ENCODE measurements at places on chromosomes 2 and 18.
A peak's percentile ranks its signal among the peaks of the same experiment; 100 is the strongest.

- no peak for DNase-seq
Observed at GRCh38 chr2:162188451-162188850, 36.4 kb upstream of the GCG start.

DNA sequence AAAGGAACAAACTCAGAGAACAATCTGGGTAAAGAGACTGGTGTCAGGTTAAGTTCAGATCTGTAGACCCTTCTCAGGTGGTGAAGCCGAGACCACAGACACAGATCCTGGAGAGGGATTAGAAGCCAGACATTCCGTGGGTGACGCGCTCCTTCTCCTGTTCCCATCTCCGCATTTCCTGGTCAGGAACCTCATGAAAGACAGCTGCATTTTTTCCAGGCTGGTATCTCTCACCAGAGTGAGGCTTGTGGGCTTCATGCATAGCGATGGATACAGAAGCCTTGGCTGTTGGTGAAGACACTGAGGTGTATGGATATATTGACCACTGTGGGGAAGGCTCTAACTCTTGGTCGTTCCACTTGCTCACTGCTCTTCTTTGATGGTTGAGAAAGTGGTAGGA is 152.6 kb downstream of the FAM210A start:
- DNase-seq: no peak

DNA sequence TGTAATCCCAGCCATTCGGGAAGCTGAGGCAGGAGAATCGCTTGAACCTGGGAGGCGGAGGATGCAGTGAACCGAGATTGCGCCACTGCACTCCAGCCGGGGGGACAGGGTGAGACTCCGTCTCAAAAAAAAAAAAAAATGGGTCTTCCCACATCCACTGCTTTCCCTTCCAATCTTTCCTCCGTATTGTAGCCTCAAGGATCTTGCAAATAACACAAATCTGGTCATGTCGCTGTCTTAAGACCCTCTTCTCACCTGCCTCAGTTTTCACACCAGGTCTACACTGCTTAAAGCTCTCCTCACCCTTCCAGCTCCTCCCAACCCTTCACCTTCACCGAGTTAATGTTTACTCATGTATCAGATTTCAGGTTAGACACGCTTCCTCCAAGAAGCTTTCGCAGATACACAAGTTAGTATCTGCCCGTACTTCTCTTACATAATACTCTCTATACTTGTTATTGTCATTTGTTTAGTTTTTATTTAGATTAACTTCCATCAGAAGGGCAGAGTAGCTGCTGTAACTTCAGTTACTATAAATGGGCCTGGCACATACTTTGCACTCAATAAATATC is 1.5 kb downstream of the IER3IP1 start:
- DNase-seq: no peak

GRCh38 chr18:44835703-44836102 is 155.0 kb downstream of the SETBP1 start:
- DNase-seq: no peak

- DNase-seq: peak; percentile 38
Observed at GRCh38 chr2:126496493-126496892, 159.5 kb upstream of the GYPC start.

DNA sequence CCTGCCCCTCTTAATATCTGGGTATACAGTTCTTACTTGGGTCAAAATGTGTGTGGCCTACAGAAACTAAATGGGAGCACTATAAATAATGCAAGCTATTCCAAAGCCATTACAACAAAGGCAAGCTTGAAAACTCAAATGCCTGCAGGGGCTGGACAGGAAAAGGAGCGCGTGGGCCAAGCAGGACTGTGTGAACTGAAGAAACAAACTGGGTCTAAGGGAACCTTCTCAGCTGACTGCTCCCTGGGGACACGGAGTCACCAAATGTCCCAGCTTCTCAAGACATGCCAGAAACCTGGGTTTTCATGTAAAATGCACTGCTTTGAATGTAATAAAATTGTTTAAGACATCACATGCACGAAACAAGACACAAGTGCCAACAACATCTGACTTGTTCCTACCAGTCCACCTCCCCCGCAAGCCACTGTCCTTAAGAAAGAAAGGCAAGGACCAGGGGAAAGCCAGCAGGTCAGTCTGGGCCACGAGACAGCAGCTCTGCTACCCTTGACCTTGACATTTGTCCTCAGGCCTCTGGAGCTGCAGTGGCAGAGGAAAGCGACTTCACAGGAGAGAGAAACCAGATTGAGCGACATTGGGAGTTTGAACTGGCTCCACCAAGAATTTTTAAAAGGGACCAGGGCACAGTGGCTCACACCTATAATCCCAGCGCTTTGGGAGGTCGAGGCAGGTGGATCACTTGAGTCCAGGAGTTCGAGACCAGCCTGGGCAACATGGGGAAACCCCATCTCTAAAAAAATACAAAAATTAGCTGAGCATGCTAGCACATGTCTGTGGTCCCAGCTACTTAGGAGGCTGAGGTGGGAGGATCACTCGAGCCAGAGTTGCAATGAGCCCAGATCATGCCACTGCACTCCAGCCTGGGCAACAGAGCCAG is 89.7 kb upstream of the SH3BP4 start:
- DNase-seq: no peak

DNA sequence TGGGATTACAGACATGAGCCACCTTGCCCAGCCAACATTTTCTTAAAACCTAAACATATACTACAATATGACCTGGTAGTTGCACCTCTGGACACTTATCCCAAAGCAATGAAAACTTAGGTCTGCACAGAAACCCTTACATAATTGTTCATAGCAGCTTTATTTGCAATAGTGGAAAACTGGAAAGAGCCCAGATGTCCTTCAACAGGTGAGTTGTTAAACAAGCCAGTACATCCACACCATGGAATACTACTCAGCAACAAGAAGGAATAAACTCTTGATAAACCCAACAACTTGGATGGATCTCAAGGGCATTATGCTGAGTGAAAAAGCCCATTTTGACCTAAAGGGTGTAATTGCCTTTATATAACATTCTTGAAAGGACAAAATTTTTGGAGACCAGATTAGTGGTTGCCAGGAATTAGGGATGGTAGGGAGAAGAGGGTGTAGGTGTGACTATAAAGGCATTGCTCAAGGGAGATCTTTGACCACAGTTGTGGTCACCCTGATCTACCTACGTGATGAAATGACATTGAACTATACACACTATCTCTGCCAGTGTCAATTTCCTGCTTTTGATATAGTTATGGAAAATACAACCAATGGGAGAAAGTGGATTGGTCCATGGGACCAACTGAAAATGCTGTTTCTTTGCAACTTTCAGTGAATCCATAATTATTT is 11.9 kb upstream of the AMMECR1L start:
- no peak for DNase-seq

GRCh38 chr2:210477496-210477895 is 937 bp upstream of the LANCL1 start:
- DNase-seq: peak; percentile 13

- DNase-seq: no peak
Observed at GRCh38 chr18:40769786-40770185, 1185.2 kb upstream of the PIK3C3 start.

GRCh38 chr2:230762317-230762896 is 49.8 kb downstream of the CAB39 start:
- DNase-seq: peak; percentile 43

DNA sequence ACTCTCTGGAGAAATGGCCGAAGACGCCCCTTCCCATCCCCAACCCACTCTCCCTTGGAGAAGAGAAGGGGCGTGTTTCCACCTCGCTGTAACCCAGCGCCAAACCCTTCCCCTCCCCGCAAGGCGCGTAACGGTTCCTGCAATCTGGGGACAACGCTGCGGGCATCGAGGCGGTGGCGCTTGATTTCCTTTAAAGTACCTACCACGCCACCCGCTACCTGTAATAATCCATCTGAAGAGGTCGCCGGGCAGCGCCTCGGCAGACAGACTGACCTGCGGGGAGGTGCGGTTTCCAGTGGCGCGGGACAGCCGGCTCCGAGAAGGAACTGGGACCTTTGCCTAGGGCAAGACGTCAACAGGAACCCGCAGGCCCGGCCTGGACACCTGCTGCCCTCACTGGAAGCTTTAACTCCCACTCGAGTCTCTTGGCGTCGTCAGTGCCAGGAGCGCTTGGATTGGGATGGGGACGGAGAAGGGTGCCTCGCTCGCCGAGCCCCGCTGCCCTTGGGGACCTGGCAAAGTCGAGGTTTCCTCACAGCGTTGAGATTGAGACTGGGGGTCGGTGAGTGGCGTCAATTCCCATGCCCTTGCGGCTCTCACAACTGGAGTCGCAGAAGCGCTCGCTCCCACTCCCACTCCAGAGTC is at the start of gene CYP1B1:
CYP1B1 (minus strand) TSS at position 645 of the 645 bp plus-strand sequence. CDS start 763 bp downstream, outside the sequence.
- peak; percentile 27 for DNase-seq

GRCh38 chr18:55407191-55407590 is 180.8 kb downstream of the TCF4 start:
- DNase-seq: no peak

DNA sequence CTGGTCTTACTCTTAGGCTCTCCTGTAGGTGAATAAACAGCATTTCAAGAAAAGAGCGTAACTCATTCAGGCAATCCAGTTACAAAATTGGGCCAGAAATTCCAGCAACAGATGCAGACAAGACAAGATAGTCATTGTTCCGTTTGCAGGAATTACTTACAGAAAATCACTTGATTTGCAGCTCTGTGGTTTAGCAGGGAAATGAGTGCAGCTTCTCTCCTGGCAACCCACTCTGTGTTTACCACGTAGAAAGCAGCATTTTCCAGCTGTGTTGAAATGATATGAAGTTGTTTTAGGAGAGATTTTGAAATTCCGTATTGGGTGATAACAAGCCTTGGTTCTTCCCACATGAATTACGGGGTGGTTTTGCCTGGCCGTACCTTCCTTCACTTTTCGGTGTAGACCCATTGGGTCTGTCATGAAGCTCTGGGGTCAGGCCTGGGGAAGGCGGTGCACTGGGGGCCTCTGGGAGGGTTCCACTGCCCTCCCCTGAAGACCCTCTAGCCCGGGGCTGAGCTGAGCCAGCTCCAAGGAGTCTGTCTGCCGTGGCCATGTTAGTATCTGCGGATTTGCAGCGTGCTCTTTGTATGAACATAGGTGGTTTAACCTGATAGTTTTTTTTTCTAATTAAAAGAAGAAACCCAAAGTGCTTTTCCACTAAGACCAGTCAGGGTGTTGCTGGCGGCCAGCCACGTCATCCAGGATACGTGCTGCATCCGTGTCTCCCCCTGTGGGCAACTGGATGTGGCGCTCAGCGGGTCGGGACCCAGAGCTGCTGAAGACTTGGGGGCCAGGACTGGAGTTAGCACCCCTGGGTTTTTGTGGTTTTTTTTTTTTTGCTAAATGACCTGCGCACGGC is 58.9 kb upstream of the KCNG2 start:
- no peak for DNase-seq

DNA sequence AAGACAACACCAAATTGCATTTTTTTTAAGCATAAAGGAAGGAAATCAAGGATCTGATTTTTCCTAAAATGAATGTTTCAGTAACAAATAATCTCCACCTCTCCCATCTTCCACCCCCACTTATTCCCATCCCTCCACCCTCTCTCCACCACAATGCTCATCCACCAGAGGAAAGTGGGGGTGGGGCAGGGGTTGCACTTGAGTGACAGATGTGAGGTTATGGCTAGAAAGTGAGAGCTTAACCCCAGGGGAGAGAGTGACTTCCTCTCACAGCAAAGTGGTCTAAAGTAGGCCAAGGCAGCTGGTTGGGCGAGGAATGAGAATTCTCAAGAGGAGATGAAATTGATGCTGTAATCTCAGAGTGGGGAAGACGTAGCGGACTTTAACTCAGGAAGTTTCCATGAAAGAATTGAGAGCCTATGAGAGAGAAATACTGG is 104.7 kb downstream of the HNRNPLL start:
- DNase-seq: no peak

DNA sequence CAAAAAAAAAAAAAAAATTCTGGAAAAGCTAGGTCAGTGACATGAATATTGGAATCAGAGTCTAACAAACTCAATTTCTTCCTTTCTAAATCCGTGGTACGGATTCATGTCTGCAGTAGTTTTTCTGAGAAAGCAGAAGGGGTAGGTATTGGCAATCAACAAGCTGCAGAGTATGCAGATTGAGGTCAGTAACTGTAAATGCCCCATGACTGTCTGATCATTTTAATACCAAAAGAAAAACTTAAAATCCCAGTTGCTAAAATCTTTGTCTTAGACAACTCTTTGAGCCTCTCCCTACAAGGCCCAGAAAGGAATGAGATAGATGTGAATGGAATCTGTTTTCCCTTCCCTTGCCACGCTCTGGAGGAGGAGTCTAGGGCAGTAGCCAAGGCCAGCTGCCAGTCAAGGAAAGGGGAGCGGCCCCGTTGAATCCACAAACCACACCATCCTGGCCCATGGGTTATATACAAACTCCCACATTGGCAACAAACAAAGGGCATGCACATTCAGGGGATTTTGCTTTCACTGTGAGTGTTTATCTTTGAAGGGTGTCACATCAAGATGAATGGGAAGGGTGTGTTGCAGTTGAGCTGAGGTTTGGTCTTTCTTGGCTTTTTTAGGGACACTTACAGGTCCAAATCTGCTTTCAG is 6.1 kb upstream of the CASP8 start:
- DNase-seq: peak; percentile 64

GRCh38 chr18:55487997-55488396 is 100.0 kb downstream of the TCF4 start:
- no peak for DNase-seq

- no peak for DNase-seq
Observed at GRCh38 chr2:30990176-30990575, 148.1 kb downstream of the GALNT14 start.

- DNase-seq: no peak
Observed at GRCh38 chr2:192004188-192004963, 157.5 kb upstream of the CAVIN2 start.

- no peak for DNase-seq
Observed at GRCh38 chr2:52779446-52779845, 988.2 kb upstream of the CHAC2 start.

DNA sequence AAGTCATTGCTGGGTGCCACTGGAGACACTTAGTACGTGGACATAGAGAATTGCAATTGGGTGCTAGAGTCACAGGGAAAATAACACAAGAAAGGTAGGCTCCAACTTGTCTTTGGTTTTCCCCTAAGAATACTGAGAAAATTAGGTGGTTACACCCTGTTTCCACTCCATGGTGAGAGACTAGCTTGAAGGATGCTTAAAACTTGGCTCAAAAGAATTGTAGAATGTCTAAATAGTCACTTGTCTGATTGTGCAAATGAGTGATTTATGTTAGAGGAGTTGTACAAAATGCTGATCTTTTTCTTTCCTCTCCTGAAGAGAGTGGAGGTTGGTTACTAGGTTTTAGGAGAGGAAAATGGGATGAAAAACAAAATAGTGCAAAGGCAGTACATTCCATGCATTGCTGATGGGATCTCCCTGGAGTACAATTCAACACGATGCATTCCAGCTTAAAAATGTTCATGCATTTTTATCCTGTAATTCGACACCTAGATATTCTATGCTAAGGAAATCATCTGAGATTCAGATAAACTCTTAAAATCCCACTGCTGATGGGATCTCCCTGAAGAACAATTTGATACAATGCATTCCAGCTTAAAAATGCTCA is 2.2 kb upstream of the SERPINB12 start:
- no peak for DNase-seq

Measured in activated CD4-positive, alpha-beta T cell treated with anti-CD3 and anti-CD28 coated beads, Interleukin-10, Interleukin-2, amounts not matched to agents 100 ng/mL and 50 ng/mL, durations not matched to agents 16 hours and 8 hours (primary cell).